Activated CD4-positive, CD25-positive, alpha-beta regulatory T cell (primary cell): ENCODE measurements at places on chromosomes 7 and 10.

DNA sequence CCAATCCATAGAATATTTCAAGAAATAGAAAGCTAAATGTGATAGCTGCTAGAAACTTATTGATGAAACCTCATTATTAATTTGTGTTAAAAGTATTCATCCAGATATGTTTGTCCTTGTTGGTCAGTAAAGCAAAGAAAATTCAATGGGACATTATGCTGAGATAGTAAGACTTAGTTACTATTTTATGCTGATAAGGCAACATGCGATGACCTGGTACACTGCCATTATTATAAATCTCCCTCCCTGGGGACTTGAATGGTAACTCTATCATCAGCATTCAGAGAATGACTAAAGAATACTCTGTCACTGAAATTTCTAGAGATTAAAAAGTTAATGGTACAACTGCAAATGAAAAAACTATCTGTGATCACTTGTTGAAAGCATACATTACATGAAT is 54.9 kb downstream of the ARHGAP12 start:
- no peak for DNase-seq

DNA sequence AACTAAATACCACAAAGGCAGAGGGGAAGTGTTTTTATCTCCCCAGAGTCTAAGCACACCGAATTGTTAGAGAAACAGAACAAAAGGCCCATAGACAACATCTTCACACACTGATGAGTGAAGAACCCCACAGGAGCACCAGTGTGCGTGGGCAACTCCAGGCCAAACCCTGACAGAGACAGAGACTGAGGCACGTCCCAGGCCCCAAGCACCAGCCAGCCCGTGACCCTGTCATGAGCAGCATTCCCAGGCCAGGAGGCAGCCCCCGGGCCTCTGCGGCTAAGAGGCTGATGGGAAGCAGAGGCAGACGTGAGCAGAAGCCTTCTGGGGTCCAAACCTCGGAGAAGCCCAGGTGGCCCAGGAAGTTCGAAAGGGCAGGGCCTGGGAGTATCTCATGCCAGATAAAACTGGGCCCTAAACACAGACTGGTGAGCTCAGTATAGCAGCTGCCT is 184.4 kb downstream of the TCERG1L start:
- no peak for DNase-seq

GRCh38 chr7:101667920-101668319 is 38.8 kb upstream of the MYL10 start:
- DNase-seq, result no peak

GRCh38 chr10:114272696-114273095 is 33.6 kb downstream of the VWA2 start:
- no peak for DNase-seq

DNA sequence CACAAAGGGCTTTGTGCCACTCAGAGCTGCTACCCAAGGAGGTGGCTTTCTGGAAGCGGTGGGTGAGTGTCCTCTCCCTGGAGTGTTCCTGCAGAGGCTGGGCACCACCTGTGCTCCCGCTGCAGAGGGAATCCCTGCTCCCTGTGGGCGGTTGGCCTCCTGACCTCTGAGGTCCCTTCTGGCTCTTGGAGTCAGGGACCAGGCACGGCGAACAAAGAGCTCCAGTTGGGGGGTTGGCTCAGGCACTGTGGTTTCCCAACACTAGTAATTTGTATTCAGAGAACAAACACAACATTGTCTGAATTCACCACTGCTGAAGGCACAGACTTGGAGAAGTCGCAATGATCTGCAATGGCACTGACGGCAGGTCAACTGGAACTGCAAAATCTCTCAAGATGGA is 328.9 kb downstream of the PRPF18 start:
- DNase-seq, result no peak

DNA sequence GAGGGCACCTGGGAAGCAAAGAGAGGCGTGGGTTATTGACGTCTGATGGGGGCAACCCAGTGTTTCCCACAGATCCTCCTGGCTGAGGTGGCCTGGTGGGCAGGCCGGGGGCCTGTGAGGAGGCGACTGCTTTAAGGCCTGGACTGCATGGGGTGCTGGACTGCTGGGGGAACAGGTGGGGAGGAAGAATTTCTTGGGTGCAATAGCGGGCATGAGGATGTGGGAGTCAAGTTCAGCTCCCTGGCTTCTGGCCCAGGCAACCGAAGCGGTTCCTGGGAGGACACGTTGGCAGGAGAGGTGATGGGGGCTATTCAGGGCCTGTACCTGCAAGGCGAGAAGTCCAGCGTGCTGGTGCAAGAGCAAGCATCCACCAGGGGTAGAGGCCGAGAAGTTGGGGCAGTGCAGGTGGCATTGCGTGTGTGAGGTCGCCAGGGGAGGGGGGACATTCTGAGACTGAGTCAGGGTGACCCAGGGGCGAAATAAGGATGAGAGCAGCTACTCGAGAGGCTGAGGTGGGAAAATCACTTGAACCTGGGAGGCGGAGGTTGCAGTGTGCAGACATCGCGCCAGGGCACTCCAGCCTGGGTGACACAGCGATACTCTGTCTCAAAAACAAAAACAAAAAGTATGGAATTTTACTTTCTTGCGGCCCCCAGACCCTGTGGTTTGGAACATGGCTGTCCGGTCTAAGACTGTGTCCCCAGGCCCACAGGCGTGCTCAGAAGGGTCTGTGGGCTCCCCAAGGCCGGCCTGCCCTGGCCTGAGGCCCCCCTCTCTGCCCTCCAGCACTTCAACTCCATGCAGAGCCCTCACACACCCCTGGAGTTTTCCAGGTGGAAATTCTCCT is 53.6 kb upstream of the ELN start:
- DNase-seq, result no peak

DNA sequence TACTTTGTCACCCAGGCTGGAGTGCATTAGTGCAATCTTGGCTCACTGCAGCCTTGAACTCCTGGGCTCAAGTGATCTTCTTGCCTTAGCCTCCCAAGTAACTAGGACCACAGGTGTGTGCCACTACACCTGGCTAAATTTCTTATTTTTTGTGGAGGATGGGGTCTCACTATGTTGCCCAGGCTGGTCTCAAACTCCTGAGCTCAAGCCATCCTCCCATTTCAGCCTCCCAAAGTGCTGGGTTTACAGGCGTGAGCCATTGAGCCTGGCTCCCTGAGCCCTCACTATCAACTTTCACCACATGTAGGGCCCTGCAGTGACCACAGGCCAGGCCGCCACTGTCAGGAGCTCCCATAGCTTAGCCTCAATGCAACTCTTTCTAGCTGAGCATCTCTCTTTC is 110.2 kb downstream of the CUL2 start:
- DNase-seq, result no peak

- no peak for DNase-seq
These were observed 96.9 kb downstream of the TRIM24 start for GRCh38 chr7:138556771-138557484.

DNA sequence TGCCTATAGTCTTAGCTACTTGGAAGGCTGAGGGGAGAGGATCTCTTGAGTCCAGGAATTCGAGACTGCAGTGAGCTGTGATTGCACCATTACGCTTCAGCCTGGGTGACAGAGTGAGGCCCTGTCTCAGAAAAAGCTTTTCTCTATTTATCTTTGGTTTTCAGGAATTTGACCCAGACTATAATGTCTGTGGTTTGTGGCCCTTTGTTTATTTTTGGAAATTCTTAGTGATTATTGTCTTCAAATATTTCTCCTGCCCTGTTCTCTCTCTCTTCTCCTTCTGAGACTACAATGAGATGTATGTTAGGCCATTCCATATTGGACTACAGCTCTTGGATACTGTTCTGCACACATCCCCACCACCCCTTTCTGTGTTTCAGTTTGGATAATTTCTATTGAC is 4.7 kb downstream of the MUC12 start:
- DNase-seq, result no peak

DNA sequence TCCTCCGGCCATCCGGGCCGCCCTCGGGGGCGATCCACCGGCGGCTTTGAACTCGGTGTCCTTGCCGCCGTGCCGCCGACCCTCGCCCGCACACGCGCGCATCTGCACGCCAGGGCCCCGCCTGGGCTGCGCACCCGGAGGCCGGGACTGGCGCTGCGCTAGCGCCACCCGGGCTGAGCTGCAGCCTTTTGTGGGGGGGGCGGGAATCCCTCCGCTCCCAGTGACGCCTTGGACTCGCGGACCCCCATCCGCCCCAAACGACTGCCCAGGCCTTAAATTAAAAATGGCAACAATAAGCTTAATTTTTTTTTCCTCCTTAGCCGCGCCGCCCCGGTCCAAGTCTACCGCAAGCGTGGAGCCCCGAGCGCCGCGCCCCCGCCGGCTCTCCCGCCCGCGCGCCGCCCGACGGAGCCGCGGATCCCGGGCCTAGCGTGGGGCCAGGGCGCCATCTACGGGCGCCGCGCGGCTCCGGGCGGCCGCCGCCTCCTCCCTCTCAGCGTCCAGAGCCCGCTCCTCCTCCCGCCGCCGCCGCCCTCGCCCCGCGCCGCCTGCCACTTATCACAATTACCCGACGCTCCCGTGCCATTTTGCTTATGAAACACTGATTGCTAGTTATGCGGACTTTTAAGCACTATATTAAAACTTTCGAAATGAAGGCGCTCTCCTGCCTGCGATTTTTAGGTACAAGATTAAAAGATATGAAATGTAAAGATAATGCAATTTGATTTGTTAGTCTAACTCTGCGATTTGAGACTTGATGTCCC is 7.5 kb upstream of the EBF3 start:
- no peak for DNase-seq

DNA sequence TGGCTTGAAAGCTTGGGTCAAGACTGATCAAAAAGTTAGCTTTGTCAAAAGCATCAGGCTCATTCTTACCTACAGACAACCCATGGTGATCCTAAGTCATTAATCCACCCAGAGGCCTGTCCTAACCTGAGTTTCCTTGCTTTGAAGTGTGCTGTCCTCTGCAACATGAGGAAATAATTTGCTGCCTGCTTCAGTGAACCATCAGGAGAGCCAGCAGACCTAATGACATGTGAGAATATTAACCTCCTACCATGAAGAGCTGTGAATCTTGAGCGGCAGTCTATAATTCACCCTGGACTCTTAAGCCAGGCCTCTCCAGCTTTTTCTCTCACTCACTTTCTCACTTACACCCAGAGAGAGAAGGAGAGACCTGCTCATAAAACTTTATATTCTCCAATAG is 590.0 kb downstream of the LRMDA start:
- DNase-seq, result no peak

GRCh38 chr10:98659951-98660350 is 213.2 kb upstream of the HPS1 start:
- no peak for DNase-seq

- no peak for DNase-seq
These were observed 39.9 kb downstream of the CYTH3 start for GRCh38 chr7:6232534-6232933.

DNA sequence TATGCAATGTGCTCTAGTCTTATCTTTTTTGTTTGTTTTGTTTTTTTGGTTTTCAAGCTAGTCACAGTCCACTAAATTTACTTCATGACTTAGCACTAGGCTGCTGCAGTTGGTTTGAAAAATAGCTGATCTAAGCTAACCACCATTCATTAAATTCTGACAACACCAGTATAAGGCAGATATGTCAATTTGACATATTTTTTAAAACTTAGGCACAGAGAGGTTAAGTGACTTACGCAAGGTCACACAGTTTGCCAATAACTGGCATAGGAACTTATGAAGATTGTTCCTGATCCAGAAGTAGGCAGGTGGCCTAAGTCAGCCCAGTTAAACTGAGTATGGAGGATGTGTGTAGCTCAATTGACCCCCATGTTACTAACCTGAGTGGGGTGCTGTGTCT is 377.3 kb upstream of the NFE2L3 start:
- no peak for DNase-seq

DNA sequence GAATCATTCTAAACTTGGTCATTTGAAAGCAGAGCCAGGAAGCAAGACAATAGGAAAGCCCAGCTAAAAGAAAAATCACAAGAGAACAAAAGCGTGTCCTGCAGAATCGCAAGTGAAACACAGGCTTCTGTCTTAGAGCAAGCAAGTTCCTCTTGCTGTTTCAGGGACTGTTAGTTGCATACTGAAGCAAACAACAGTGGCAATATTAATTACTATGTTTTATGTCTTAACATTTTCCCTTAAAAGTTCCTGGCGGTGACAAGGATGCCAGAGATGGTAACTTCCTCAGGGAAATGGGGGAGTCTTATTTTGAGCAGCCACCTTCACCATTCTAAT is 217.1 kb downstream of the GFRA1 start:
- no peak for DNase-seq

DNA sequence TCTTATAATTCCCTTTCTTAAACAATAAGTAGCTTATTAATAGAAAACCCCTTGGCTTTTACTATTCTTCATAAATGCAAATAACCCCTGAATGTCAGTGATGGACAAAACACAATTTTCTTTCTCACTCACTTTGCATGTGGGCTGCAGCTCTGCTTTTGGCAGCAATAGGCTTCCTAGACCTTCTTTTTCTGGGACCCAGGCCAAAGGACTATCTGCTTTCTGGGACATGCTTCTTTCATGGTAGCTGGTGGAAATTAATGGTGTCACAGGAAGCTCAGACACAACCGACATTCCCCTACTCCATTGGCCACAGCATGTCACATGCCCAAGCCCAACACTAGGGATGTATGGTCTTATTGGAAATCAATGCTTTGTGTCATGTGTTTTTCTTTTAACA is 134.3 kb upstream of the MDFIC start:
- no peak for DNase-seq

DNA sequence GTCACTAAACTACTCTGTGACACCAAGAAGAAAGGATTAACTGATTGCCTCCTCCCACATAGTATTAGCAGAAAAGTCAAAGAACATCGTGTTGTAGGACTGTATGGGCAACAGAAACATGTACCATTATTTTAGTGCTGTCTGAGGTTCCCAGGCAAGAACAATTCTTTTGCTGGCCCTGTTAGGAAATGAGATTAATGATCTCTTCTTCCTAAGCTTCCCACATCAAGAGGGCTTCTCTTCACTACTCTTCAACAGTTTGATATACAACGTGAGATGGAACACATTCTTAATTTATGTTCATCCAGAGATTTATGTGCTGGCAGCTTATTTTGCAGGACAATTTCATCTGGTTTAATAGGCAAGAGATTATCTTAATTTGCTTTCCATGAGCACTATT is 219.6 kb downstream of the DOCK4 start:
- no peak for DNase-seq

- DNase-seq, result no peak
These were observed 23.6 kb downstream of the TSPAN15 start for GRCh38 chr10:69474742-69475432.

GRCh38 chr7:101664436-101664835 is 35.3 kb upstream of the MYL10 start:
- DNase-seq, result no peak

DNA sequence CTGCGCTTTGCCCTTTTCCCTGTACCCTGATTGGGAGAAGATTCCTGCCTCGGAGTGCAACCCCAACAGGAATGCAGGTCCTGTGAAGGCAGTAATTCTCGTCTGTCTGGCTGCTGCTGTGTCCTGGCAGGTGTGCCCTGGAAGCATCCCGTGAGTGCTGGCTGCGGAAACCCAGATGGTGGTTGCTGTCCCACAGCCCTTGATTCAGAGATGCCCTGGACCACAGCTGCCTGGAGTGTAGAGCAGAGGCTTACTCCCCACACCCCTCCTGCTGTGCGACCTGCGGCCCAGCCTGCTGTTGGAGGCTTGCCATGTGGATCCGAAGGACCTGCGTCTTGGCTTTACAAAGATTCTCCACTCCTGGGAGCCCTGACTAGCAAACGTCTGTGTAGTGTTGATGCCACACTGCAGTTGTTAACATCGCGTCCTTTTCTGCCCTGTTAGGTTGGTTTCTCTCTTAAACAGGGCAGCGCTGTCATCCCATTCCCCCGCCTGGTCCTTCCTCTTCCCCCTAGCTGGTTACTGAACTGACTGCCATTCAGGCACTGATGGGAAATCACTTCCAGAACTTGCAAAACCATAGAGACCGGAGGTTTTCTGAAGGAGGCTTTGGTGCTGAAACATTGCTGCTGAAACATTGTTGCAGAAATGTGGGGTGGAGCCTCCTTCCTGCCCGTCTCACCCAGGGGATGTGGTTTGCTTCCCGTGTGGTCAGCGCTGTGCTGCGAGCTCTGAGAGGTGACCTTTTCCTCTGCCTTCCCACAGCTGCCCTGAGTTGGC is 53.3 kb downstream of the DNAJB6 start:
- no peak for DNase-seq
